GM12891 (cell line): ENCODE measurements at places on chromosomes 5 and 9.

DNA sequence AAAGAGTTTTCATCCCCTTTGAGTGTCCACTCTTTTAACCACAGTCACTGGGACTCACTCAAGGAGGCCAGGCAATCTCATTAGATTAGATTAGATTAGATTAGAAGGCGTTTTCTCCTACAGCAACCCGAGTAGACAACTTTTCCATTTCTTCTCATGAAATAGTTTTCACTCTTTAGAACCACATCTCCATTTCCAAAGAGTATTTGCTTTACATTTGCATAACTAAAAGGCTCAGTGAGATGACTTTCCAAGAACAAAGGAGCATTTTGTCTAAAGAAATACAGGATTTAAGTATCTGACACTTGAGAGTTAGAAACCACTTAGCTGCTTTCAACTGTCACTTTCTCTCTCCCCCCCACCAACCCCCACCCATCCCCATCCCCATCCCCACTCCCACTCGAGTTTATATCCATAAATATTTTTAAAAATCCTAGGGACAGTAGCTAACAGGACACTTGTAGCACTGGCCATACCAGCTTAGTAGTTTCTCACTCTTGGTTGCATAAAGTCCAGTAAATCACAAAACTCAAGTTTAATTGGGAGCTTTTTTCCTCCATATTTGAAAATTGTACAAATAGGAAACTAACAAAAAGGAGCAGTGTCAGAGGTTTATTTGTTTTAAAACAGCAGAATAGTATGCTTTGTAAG lies 2202.9 kb upstream of the WWC1 start:
- DNase-seq: no peak

DNA sequence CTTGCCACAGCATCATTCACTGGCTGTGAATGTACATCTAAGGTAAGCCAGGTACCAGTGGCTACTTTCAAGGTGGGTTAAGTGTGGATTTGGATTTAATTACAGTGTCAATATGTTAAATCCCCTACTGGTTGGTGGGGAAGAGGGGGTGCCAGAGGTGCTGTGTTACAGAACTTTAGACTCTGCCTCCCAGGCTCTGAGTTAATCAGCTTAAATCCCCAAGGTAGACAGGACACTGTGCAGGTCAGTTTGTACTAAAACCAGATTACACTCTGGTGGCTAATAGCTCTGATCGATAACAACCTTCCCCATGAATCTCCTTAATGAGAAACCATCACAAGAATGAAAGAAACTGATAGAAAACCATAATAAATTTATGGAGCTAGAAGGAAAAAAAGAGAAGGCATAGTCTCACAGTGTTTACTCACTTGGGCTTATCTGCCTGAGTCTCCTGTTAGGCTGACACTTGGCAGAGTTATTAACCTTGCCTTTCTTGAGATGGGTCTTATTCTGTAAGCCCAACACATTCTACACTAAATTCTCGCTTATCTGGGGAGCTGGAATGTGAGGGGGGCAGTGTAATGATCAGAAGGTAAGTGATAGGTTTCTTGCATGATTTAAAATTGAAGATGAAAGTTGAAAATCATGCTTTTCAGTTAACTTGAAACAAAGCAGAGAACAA lies 106.8 kb downstream of the LMNB1 start:
- DNase-seq: no peak

- no peak for DNase-seq
Measured at GRCh38 chr9:135100241-135100681, 12.8 kb downstream of the OLFM1 start.

- DNase-seq: no peak
Measured at GRCh38 chr9:118170032-118170955, 466.1 kb downstream of the TLR4 start.

GRCh38 chr9:4344946-4345345 lies 45.1 kb upstream of the GLIS3 start:
- no peak for DNase-seq

GRCh38 chr9:90846770-90847419 lies 45.3 kb downstream of the SYK start:
- DNase-seq: no peak

- DNase-seq: no peak
Measured at GRCh38 chr5:5882706-5883105, 460.2 kb downstream of the ICE1 start.

DNA sequence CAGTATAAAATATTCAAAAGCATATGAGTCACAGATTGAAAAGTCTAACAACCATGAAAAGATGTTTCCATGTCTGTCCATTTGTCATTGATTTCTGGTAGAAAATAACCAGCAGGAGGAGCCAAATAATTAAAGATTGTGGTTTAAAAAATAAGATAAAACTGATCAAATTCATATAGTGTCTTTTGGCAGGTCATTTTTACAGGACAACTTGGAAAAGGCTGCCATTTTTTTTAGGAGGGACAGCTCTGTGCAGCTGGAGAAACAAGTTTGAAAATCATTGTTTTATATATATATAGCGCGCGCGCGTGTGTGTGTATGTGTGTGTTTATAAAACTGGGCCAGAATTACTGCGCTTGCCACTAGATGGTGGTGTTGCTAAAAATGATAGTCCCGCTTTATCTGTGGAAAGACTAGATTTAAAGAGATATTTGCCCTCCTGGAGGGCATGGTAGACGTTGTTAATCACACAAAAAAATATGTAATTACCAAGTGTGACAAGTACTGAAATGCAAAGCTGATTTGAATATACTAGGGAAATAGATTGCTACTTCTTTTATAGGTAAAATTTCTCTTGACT lies 1.3 kb upstream of the TRMO start:
- DNase-seq: no peak

- DNase-seq: no peak
Measured at GRCh38 chr9:137426018-137426681, 3.0 kb downstream of the NOXA1 start.

DNA sequence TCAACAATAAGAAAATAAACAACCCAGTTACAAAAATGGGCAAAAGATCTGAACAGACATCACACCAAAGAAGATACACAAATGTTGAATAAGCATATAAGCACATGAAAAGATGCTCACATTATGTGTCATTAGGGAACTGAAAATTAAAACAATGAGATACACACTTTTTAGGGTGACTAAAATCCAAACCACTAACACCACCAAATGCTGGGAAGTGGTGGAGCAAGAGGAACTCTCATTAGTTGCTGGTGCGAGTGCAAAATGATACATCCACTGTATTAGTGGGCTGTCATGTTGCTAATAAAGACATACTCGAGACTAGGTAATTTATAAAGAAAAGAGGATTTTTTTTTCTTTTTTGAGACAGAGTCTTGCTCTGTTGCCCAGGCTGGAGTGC lies 329.1 kb downstream of the TMEM38B start:
- DNase-seq: no peak

DNA sequence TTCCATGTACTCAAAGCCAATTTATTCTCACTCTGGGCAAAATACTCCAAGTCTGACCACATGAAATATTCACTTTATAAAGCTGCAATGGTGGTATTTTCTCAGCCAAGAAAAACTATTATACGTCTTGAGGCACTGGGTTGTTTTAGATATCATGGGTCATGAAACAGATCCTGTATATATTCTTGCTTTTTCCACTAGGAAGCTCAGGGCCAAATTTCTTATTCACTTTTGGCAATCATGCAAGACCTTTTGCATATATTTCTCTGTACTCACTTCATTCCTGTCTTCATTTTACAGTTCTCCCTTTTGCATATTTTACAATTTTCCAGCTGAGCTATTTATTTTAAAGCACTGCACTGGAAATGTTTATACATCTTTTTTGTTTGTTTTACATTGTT lies 49.8 kb downstream of the GABBR2 start:
- DNase-seq: no peak

DNA sequence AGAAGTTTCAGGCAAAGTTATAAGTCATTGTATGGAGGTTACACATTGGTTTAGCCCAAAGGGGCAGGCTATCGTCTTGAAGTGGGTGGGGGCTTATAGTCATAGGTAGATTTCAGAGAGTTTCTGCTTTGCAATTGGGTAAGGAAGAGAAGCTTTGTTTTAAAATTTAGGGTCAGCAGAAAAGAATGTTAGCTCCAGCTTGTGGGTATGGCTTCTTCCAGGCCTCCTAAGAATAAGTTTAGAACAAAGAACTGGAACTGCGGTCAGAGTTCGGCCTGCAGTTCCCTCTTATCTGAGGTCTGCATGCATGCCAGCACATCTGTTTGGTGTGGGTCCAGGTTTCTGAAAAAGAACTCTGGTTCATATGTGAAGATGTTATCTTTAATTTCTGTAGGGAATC lies 96.1 kb downstream of the CYFIP2 start:
- no peak for DNase-seq

GRCh38 chr5:54324651-54325271 lies 14.4 kb upstream of the ARL15 start:
- DNase-seq: no peak

- DNase-seq: no peak
Measured at GRCh38 chr9:37062336-37062735, 28.3 kb upstream of the PAX5 start.

DNA sequence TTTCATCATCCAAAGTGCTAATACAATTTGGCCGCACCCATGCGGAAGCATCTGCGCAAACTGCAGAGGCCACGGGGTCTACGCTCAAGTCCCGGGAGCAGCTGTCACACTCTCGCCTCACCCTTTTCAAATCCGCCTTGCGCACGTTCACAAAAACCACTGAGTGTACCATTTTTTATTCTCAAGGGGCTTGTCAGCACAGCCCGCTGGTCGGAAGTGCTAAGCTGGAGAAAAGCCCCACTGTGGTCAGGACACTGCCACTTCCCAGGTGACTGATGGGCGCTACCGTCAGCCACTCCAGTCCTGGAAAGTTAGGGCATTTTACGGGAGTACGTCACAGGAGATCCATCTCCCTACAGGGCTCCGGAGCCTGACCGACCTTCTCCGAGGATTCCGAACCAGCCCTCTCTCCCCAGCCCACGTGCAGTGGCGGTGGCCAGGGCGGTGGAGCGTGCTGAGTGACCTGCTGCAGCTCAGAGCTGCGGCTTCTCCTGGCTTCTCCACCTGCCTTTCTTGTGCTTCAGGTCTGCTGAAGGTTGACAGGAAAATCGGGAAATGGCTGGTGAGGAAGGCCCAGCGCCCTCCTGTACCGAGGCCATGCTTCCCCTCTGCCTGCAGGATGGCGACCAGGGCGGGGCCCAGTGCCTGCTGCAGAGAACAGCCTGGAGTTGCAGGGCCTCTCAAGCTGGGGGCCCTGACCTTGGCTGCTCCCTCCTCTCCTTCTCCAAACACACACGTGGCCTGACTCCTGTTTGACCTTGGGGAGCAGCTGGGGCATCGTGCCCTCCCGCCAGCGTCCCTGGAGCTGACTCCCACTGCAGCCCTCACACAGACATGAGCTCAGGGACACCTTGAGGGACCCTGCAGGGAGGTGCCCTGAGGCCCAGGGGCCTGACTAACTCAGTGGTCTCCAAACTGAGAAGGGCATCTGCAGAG lies 14.3 kb downstream of the RASGEF1C start:
- DNase-seq: no peak

GRCh38 chr5:43039471-43040286 lies 440 bp downstream of the ANXA2R start:
- DNase-seq: no peak

- DNase-seq: no peak
Measured at GRCh38 chr5:175032013-175032412, 307.6 kb downstream of the MSX2 start.

- no peak for DNase-seq
Measured at GRCh38 chr5:108634617-108635288, 112.9 kb upstream of the FER start.

DNA sequence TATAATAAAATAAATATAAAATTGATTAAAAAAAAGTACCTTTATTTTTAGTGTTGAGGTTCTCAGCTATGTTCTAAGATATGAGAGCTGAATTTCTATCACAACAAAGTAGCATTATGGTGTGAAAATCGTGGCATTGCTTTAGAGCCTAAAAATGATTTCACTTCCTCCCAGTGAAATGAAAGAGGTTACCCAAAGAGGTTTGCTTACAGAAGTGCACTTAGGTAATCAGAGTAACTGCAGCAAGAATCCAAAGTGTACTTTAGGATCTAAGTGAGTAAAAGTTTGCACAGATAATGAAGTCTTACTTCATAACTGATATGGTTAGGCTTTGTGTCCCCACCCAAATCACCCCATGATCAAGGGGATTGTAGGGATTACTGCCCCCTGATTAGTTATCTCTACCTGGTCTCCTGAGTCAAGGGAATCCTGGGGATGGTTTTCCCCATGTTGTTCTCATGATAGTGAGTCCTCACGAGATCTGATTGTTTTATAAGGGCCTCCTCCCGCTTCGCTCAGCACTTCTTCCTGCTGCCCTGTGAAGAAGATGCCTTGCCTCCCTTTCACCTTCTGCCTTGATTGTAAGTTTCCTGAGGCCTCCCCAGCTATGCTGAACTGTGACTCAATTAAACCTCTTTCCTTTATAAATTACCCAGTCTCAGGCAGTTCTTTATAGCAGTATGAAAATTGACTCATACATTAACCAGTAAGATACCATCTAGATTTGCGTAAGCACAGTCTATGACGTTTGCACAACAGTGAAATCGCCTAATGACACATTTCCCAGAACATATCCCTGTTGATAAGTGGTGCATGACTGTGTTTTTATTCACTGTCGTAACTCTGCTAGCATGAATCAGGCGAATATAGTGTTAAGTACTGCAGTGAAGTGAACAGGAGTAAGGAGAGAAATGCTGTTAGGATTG lies 40.3 kb upstream of the LRRC70 start:
- no peak for DNase-seq

GRCh38 chr5:76106149-76106548 lies 23.0 kb downstream of the SV2C start:
- DNase-seq: no peak

DNA sequence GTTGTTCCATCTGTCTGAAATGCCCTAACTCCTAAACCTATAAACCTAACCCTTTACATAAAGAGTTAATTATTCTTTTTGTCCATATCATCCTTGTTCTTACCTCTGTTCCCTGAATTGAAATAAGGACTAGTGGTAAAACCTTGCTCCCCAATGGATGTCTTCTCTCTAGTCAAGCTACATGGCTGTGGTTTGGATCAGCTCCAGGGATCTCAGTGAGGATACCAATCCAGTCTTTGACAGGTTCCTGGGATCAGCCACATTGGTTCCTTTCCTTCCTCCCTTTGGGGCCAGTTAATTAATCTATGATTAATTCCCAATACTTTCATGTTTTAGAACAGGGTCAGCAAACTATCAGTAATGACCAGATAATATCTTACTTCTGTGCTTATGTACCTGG lies 151.6 kb downstream of the SIL1 start:
- DNase-seq: no peak

DNA sequence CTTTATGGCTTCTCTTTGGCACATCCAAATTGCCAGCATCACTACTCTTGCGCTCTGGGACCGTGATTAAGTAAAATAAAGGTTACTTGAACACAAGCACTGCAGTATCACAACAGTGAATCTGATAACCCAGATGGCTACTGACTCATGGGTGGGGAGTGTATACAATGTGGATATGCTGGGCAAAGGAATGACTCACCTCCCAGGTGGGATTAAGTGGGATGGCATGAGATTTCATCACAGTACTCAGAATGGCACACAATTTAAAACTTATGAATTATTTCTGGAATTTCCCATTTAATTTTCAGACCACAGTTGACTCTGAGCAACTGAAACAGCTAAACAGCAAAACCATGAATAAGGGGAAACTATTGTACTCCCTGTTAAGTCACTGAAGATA lies 4.3 kb downstream of the GFM2 start:
- no peak for DNase-seq

GRCh38 chr9:110093417-110093816 lies 114.5 kb downstream of the C9orf152 start:
- DNase-seq: no peak

GRCh38 chr5:173891308-173892116 lies 3.4 kb downstream of the CPEB4 start:
- DNase-seq: no peak
